ENCODE measurements at places on chromosomes 5 and 9.

DNA sequence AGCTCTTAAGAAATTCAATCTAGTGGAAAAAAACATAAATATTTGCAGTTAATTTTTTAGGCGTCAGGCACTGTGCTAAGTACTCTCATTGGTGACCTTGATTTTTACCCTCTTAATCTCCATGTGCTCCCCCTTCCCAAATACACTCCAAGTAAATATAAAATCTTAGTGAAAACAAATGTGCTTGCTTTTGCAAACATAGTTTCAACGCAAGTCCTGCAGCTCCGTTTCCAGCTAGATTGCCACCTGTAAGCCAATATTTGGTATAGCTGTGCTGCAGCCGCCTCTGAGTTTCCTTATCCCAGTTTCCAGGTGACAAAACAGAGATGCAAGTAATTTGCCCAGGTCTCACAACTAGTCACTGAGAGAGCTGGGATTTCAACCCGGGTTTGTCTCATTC lies 1.9 kb upstream of the MTMR12 start:
- H3K36me3 ChIP-seq: no peaks in the 10 kb centered on the region
- H3K27ac ChIP-seq: no peak overlapping the region
- no peaks in the 10 kb centered on the region for H3K27me3 ChIP-seq
- no peak overlapping the region for H3K4me3 ChIP-seq

GRCh38 chr9:137007816-137008270 lies 11.5 kb upstream of the CLIC3 start:
- DNase-seq: no peak
- no peaks in the 10 kb centered on the region for H3K27me3 ChIP-seq
- no peaks in the 10 kb centered on the region for H3K4me1 ChIP-seq

GRCh38 chr5:114969482-114969881 lies 200.2 kb downstream of the TRIM36 start:
- no peaks in the 10 kb centered on the region for H3K36me3 ChIP-seq
- H3K4me3 ChIP-seq: no peak overlapping the region
- DNase-seq: no peak

GRCh38 chr5:172095368-172096206 lies 89.1 kb upstream of the FBXW11 start:
- peaks cover 6% of the 10 kb centered on the region for H3K36me3 ChIP-seq
- no peak for DNase-seq
- peaks cover 11% of the 10 kb centered on the region for H3K4me1 ChIP-seq

DNA sequence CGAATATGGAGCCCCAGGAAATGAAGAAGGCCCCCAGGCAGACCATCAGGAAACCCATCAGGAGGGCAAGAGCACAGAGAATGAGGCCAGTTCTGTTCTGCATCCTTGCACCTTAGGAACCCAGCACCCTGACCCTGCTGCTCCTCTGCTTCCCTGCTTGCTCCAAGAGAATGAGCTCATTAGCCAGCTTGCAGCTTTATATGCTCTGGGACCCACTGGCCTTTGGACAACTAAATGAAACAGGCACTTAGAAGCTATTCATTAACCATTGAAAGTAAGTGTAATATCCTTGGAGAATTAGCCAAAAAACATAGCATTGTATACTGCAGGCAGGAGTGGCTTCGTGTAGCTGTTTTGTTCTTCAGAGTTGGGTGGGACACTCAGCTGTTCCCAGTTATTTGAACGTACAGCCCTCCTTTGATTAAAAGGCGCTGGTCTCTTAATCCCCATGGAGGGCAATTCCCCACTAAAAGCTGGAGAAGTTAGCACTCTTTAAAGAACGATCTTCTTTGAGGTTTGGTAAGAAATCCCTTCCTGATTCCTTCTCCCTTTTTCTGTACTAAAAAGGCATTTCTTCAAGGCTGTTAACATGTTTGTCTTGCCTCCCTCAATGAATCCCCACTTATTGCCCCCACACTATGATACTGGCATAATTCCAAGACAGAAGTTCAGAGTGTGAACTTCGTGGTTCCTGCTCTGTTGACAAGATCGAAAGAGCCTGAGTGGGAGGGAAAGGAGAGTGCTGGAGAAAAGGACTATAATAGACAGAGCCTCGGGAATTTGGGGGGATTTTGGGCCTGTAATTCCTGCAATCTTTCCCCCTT lies at the start of gene TMEM252:
TSS of gene TMEM252 (minus strand) at position 172 of the 824 bp plus-strand sequence. CDS start at position 103, 69 bp downstream.
- H3K36me3 ChIP-seq: no peaks in the 10 kb centered on the region
- DNase-seq: no peak
- H3K27me3 ChIP-seq: no peaks in the 10 kb centered on the region
- no peaks in the 10 kb centered on the region for H3K4me1 ChIP-seq
- H3K4me3 ChIP-seq: no peak within 1 kb of the TSS

DNA sequence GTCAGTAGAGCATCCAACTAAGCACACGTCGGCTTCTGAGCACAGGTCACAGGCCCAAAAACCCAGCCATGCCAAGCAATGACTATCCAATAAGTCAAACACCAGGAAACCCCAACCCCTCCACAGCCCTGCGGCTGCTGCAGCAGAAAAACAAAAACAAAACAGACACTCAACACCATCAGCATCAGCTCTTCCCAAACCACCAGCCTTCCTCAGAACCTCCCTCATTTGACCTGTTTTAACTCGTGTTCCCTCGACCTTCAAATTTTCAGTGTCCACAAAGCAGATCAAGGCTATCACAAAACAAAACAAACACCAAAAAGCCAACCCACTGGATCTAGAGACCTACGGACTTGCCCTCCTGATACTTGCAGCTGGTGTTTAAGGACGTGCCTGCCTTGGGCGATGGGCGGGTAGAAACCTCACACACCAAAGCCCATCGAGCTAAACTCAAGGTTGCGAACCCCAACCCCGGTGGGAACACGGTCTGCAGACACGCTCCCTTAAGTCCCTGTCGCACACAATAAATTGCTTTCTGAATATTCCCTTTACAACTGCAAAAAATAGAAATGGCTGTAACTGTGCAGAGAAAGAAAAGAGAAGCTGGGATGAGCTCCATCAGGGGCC lies 247.1 kb upstream of the ANKRD55 start:
- DNase-seq: peak; percentile 30
- no peaks in the 10 kb centered on the region for H3K36me3 ChIP-seq
- peaks cover 16% of the 10 kb centered on the region for H3K27me3 ChIP-seq
- H3K4me3 ChIP-seq: peak overlapping the region; percentile 65

- no peak overlapping the region for H3K27ac ChIP-seq
- no peaks in the 10 kb centered on the region for H3K27me3 ChIP-seq
- DNase-seq: no peak
- H3K4me1 ChIP-seq: no peaks in the 10 kb centered on the region
Observed at GRCh38 chr9:6829027-6829426, 71.3 kb downstream of the KDM4C start.

GRCh38 chr5:15013654-15014463 lies 142.3 kb upstream of the ANKH start:
- no peak for DNase-seq
- H3K27me3 ChIP-seq: no peaks in the 10 kb centered on the region

- DNase-seq: no peak
- H3K4me3 ChIP-seq: no peak overlapping the region
- H3K36me3 ChIP-seq: no peaks in the 10 kb centered on the region
Observed at GRCh38 chr5:76074487-76075065, 8.6 kb upstream of the SV2C start.

- no peak overlapping the region for H3K4me3 ChIP-seq
- H3K27ac ChIP-seq: no peak overlapping the region
- DNase-seq: no peak
- H3K36me3 ChIP-seq: no peaks in the 10 kb centered on the region
- peaks cover 11% of the 10 kb centered on the region for H3K4me1 ChIP-seq
- H3K27me3 ChIP-seq: no peaks in the 10 kb centered on the region
Observed at GRCh38 chr9:104986096-104986495, 58.1 kb upstream of the ABCA1 start.

DNA sequence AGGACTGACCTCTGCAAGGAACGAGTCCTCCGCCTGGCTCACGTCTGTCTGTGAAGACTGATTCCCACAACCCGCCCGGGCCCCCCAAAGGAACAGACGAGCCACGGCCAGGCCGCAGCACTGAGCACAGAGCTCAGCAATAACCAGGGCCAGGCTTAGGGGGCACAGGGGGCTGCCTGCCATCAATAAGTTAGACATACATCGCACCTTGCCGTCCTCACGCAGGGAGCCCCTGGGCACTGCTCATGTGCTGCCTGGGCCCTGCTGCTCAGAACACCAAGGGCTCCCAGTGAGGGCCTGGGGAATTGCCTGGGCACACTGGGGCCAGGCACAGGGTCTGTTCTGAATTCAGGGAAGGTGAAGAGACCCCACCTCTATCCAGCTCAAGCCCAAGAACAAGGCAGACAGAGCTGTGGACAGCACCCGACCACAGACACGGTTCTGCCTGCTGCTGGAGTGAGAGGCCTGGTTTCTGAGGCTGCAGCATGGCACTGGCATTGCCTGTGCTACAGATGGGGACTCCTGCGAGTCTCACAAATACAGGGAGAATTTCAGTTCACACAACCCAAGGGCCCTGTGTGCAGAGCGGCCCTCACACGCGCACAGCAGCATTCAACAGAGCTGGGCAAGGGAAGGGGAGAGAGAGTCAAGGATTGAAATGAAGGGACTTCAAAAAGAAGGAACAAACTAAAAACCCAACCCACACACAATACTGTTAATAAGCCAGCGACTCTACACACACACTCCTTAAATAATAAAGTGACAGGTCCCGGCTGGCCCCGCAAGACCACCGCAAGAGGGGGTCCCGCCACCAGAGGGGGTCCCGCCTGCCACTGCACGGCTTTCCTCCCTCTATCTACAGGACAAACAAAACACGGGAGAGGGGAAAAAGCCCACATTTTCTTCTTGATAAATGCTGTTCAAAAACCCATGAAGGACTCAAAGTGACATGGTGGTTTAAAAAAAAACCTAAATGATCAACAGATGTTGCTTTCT lies 32.0 kb downstream of the PRRT1B start:
- H3K36me3 ChIP-seq: peaks cover 4% of the 10 kb centered on the region
- peaks cover 14% of the 10 kb centered on the region for H3K4me1 ChIP-seq
- H3K27ac ChIP-seq: peak overlapping the region; percentile 5
- no peak for DNase-seq

DNA sequence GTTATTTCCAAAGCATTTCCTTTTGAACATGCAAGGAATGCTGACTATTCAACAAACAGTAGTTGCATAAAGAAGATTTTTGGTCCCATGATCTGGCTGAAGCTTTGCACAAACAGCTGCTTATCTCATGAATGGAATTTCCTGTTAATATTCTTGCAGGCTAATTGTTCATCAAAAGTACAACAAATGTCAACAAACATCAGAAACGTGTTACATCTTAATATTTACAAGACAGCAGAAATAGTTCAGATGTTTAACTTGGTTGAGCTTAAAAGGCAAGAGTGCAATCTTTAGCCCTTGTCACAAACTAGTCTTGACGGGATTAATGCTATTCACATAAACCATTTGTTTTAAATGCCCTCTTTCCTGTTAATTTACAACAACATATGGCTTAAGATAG lies 47.9 kb upstream of the BASP1 start:
- no peak overlapping the region for H3K4me3 ChIP-seq
- no peaks in the 10 kb centered on the region for H3K4me1 ChIP-seq
- H3K27me3 ChIP-seq: no peaks in the 10 kb centered on the region
- no peaks in the 10 kb centered on the region for H3K36me3 ChIP-seq

Measured in T-cell (primary cell).